ENCODE measurements at places on chromosomes 16 and 17.

- DNase-seq = no peak
Measured at GRCh38 chr16:46711106-46712058, 21.9 kb downstream of the ORC6 start.

DNA sequence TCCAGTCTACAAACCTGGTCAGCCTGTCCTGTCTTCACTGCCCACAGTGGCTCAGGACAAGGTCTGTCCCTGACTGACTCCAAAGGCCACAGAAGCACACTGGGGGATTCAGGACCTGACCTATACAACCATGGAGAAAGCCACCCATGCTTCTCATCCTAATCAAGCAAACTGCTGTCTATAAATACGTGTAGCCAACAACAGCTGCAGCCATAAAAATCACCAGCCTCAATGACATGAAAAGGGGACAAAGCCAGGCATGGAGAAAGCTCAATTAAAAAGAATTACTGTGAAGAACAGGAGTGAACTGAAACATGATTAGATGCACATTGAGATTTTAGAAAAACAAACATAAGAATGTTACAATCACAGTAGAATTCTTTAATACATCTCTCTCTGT, 170.1 kb downstream of the CDK5R1 start:
- no peak for DNase-seq

- no peak for DNase-seq
Measured at GRCh38 chr16:64669573-64669972, 452.3 kb downstream of the CDH11 start.

DNA sequence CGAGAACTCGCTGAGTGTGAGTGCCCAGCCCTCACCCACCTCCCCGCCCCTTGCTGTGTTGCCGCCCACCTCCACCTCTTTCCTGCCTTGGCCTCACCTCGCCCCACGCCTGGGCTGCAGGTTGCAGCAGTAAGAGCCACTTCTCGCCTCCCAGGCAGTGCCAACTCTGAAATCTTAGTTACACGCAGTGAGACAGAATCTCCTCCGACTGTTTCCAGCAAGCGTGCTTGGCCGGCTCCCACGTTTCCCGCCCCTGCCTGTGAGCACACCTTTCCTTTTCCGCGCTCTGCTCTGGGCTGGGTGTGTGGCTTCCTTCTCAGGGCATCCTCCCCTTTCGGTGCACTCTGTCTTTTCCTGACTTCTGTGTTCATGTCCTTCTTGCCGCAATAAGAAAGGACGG, 5.7 kb downstream of the ENGASE start:
- DNase-seq = no peak

- DNase-seq = no peak
Measured at GRCh38 chr16:80680046-80680445, 124.4 kb downstream of the CDYL2 start.

GRCh38 chr16:50183316-50183715, 30.2 kb downstream of the TENT4B start:
- no peak for DNase-seq

GRCh38 chr16:79411357-79411756, 189.2 kb downstream of the MAF start:
- no peak for DNase-seq

GRCh38 chr16:89717688-89718505, 2.8 kb downstream of the VPS9D1 start:
- DNase-seq = no peak

DNA sequence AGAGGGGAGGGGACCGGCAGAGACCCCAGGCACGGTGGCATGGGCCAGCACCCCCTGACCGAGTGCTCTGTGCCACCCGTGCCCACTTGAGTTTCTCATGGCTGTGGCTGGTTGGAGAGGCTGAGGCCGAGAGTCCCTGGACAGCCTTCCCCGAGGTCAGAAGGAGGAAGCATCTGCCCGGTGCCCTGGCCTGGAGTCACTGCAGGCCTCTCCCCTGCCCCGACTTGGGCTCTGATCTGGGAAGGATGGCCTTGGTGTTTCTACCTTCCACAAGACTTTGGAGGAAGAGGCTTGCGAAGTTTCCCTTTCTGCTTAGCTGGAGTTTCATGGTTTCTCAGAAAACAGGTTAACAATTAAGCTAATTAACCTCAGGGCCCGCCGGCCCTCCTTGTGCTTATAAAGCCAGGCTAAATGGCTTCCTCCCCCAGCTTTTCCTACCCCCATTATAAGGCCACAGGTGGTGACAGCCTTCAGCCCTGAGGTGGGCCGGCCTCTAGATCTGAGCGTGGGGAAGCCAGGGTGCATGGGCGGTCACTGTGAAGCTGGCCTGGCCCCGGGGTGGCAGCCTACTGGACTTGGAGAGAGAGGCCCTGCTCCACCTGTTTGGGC, 17.3 kb downstream of the LLGL2 start:
- DNase-seq = no peak

DNA sequence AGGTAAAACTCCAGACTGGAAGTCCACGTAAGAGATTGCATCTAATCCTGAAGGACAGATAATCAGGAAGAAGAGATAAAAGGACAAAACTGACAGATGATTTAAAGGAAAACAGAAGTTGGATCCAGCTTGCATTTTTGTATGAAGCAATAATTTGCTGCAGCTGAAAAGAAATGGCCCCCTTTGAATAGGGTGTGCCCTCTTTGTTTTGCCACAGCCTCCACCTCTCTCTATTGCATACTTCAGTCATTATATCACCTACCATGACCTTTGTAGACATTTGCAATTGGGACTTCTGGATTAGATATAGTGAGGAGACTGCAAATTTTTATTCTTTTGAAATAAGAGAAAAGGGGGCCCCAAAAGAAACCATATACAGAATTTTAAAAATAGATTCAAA, 8.1 kb downstream of the NOG start:
- DNase-seq = no peak

DNA sequence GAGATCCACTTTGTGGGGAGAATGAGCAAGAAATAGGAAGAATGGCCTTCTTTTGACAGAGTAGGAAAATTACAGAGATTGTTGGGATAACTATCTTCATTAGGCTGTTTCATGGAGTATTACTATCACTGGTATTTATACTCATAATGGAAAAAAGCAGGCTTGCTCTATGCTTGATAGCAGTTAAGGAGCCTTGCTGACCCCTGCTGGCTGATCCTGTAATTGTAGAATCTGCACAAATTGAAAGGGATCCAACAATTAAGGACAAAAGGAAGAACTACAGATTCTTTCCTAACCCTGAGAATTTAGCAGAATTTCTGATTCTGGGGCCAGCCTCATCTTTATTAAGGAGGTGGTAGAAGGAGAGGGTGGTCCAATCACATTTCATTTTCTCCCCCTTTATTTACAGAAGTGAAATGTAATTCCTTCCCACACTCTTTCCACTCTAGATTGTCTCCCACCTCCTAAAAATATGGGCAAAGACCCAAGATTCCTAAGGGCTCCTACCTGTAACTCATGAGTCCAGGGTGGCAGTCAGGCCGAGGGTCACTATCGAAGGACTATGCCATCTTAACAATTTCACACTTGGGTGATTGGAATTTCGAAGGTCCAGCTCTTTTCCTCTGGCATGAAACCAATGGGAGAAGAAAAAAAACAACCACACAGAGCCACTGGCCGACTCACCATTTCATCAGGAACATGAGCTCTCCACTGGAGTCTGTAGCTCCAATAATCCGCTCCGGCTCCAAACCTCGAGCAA, 26.3 kb downstream of the NFE2L1 start:
- peak; percentile 87 for DNase-seq

DNA sequence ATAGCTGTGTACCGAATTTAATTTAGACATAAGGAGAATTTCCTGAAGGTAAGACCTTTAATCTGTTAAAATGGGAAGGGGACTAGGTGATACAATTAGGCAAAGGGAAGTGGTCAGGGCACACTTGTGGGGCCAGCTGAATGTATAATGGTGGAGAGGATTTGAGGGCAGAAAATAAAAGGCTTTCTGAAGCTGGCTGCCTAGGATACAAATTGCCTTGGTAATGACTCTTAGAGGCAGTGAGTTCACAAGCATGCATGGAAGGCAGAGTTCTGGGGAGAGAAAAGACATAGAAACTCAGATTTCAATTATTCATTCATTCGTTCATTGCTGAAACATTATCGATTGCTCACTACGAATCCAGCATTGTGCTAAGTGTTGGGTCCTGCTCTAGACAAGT, 12.4 kb upstream of the NFAT5 start:
- no peak for DNase-seq

DNA sequence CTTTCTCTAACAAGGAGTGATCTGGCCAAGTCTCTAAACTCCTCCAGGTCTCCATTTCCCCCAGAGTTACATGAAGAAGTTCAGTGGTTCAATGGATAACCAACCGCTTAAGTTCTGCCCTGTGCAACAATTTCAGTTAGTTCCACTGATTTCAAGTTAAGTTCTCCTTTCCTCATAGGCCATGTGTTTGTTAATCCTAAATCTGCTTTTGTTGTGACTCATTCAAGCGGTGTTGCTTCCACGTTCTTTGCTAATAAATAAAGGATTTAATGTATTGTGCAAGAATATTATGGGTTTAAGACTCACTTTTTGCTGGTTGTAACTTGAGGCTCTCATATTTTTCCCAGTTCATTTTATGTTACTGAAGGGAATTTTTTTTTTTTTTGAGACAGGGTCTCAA, 36.3 kb downstream of the GNA13 start:
- no peak for DNase-seq

GRCh38 chr16:57409870-57410587, 5.5 kb downstream of the CCL17 start:
- no peak for DNase-seq

DNA sequence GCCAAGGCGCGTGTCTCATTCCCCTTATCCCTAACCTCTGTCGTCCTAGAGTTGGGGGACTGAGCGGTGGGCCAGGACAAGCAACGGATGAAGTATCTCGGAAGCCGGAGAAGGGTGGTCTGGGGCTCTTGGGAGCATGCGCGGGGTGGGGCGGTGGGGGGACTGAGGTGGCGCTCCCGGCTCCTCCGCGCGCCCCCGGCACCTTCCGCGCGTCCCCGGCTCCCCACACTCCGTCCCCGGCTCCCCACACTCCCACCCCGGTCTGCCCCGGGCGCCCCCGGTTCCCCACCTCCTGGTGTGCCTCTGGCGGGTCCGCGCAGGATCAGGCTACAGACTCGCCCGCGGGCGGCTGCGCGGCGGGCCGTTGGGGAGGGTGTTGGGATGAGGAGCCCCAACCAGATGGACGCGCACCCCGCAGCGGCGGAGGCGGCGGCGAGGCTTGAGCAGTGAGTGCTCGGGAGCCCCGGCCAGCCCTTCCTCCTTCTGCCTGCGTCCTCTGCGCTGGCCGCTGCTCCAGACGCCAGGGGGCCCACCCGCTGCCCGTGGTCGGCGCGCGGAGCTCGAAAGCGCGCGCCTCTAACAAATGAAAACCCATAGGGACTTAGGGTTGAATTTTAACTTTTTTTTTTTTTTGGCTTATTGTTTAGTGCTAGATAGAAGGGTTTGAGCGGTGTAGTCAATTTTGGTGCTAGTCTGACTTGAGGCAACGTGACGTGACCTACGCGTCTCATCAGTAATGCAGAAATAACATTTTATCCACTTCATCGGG, 5.6 kb upstream of the CRYM start:
- peak; percentile 58 for DNase-seq

- DNase-seq = no peak
Measured at GRCh38 chr16:2485811-2486507, 11.0 kb downstream of the TBC1D24 start.

GRCh38 chr17:27944546-27945332, 51.6 kb upstream of the LYRM9 start:
- DNase-seq = no peak

DNA sequence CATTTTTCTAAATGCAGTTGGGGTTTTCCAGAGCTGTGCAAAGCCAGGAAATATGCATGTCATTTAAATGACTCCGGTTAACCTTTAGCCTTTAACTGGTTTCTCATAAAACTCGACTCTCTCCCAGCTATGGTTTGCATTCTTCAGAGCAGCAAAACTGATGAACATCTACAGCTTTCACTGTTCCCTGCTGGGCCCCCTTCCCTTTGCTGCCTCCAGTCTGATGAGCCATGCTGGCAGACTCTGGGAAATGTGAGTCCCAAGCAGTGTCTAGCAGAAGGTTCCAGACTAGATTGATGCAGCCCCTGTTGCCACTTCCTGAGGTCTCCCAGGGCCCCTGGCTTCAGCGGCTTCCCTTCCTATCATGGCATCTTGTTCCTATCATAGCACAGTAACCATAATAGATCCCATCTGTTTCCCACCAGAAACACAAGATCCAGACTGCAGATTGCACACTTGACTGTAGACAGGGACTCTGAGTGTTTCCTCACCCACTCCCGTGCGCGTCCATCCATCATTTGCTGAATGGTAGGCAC, 135.4 kb downstream of the CLEC16A start:
- no peak for DNase-seq

DNA sequence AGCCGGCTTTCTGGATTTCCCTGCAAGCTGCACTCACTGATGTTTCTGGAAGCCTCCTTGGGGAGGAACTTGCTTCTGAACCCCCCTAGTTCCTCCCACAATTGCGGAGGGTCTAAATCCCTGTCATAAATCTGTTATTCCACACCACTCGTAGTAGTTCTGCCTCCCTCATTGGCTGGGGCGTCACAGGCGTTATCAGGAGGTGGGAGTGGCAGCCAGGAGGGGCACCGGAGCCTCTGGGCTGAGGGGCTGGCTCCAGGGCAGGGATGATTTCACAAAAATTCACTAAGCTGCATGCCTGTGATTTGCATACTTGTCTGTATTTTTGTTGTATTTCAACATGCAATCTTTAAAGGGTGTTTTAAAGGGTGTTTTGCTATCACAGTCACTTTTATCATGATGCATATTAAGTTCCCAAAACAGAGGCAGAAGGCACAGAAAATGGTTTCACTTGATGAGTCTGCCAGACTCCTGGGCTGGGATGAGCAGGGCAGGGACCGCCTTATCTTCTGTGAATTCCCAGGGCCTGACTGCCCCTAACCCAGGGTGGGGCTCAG, 176.2 kb upstream of the FOXF1 start:
- no peak for DNase-seq

DNA sequence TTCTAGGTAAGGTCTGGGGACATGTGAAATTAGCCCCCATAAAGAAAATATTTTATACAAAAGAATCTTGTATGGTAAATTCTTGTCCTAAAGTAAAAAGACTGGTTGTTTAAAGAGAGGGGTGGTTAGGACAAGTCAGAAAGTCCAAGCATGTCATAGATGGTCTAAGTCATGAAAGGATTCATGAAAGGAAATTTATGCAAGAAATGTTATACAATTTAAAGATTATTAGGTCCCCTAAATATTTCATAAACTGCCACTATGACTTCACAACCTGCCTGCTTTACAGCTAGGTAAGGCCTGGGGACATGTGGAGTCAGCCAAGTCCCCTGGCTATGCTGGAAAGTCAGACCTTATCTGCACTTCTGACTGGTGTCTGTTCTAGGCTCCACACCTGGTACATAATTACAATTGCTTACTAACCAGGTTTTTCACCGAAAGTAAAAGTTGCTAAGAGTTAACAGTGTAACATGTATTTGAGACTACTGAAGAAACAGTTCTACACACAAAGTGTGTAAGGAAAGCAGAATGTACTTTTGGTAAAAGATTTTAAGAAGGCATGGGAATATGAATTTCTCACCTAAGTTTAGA, 17.0 kb downstream of the N4BP1 start:
- no peak for DNase-seq

DNA sequence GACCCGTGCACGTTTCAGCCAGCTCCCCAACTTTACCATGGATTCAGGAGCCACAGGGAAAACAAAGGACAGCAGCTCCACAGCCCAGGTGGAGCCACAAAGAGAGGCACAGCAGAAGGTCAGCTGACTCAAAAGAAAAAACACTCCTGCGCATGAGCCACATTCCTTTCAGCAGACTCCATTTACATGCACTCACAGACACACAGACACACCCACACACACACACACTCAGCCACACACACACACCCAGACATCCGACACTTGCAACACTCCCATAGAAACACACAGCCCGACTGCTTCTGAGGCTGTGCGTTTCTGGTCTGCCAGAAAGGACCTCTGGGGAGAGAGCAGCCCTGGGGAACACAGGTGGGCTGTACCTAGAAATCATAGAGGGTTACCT, 2335.5 kb downstream of the TP53TG3F start:
- no peak for DNase-seq

Measured in HAP-1 (cell line).